Vagina (tissue), 2 donors: ENCODE measurements at places on chromosomes 5 and 9.

GRCh38 chr9:119792242-119792641 is 423.0 kb upstream of the BRINP1 start:
- no peaks in the 10 kb centered on the region for H3K27me3 ChIP-seq
- H3K4me3 ChIP-seq = no peak overlapping the region
- no peaks in the 10 kb centered on the region for H3K36me3 ChIP-seq
- H3K4me1 ChIP-seq = no peaks in the 10 kb centered on the region
- DNase-seq = no peak

GRCh38 chr9:134949681-134950385 is 32.1 kb upstream of the FCN1 start:
- no peak overlapping the region for H3K4me3 ChIP-seq
- H3K36me3 ChIP-seq = no peaks in the 10 kb centered on the region
- H3K27me3 ChIP-seq = no peaks in the 10 kb centered on the region
- no peak for DNase-seq
- peaks cover 2% of the 10 kb centered on the region for H3K4me1 ChIP-seq

GRCh38 chr5:157842787-157843186 is 16.2 kb downstream of the CLINT1 start:
- peaks cover 11% of the 10 kb centered on the region for H3K36me3 ChIP-seq
- H3K27me3 ChIP-seq = no peaks in the 10 kb centered on the region
- H3K4me3 ChIP-seq = no peak overlapping the region
- DNase-seq = no peak

DNA sequence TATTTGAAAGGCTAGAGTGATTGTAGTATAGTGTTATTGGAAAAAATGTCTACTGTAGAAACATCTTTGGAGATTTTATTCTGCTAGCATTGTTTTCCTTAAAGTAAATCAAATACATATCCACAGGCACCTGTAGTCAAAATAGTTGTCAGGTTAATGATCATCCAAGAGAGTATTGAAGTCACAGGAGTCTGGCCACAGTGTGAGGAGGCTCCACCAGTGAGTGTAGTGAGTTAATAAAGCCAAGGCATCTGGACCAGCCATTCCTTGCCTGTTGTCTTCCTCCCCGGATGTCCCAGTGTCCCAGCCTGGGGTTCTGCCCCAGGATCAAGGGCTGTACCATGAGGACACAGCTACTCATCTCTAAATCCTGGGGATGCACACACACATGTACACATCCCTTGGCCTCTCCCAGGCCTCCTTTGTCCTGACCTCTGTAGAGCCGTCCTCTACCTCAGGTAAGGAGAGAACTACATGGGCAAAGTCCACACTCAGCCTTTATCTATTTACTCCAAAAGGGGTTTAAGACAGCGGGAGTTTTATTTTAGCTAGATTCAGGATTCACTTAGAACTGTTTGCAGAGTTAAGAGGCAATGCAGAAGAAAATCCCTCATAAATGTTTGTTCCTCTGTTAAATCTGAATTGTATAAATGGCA is 3.7 kb downstream of the PIK3R1 start:
- H3K4me1 ChIP-seq = peaks cover 57% of the 10 kb centered on the region
- peak overlapping the region; percentile 98 for H3K4me3 ChIP-seq
- H3K36me3 ChIP-seq = no peaks in the 10 kb centered on the region
- peak overlapping the region; percentile 85 for H3K27ac ChIP-seq
- no peaks in the 10 kb centered on the region for H3K27me3 ChIP-seq
- no peak for DNase-seq

GRCh38 chr9:109017493-109017892 is 4.2 kb upstream of the CTNNAL1 start:
- H3K4me1 ChIP-seq = peaks cover 2% of the 10 kb centered on the region
- H3K36me3 ChIP-seq = no peaks in the 10 kb centered on the region
- H3K27ac ChIP-seq = no peak overlapping the region
- no peaks in the 10 kb centered on the region for H3K27me3 ChIP-seq
- no peak for DNase-seq
